ENCODE measurements at places on chromosomes 4 and X. TPM values are rescaled to one million over a fixed set of nuclear protein-coding genes. Genes with fewer than 3 reads are reported as not detected.

Gene APOO
- 27.1 TPM for total RNA-seq

Gene LRP2BP
- 0.65 TPM for total RNA-seq

Gene F8A2
- not detected for total RNA-seq

- no peaks in the 10 kb centered on the region for H3K4me1 ChIP-seq
- DNase-seq = no peak
- H3K36me3 ChIP-seq = no peaks in the 10 kb centered on the region
- H3K4me3 ChIP-seq = no peak overlapping the region
Measured at GRCh38 chr4:119682099-119682498, 53.5 kb upstream of the PDE5A start.

DNA sequence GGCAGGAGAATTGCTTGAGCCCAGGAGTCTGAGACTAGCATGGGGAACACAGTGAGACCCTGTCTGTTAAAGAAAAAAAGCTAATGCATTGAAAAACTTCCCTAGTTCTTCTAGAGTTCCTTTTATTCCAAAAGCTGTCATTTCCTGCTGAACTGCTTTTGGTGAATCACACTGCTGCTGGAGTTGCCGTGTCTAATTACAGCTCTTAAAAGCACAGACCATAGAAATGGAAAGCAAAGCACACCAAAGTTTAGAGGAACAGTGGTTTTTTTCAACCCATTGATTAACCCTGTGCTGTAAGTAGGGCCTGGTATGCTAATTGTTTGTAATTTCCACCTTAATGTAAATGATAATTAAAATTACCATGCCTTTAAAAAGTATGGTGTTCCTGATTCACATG lies 52.4 kb downstream of the SEPTIN11 start:
- DNase-seq = no peak
- peaks cover 11% of the 10 kb centered on the region for H3K36me3 ChIP-seq
- peaks cover 11% of the 10 kb centered on the region for H3K27me3 ChIP-seq
- no peak overlapping the region for H3K27ac ChIP-seq
- peaks cover 7% of the 10 kb centered on the region for H3K4me1 ChIP-seq
- no peak overlapping the region for H3K4me3 ChIP-seq

DNA sequence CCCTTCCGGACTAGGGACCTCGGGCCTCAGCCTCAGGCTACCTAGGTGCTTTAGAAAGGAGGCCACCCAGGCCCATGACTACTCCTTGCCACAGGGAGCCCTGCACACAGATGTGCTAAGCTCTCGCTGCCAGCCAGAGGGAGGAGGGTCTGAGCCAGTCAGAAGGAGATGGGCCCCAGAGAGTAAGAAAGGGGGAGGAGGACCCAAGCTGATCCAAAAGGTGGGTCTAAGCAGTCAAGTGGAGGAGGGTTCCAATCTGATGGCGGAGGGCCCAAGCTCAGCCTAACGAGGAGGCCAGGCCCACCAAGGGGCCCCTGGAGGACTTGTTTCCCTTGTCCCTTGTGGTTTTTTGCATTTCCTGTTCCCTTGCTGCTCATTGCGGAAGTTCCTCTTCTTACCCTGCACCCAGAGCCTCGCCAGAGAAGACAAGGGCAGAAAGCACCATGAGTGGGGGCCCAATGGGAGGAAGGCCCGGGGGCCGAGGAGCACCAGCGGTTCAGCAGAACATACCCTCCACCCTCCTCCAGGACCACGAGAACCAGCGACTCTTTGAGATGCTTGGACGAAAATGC lies at the start of gene WAS:
Gene WAS, plus strand, starts transcription at position 389 of the 572 bp plus-strand sequence. Its CDS starts 55 bp downstream, at position 444.
- H3K4me3 ChIP-seq = peak within 1 kb of the TSS; percentile 98
- peak within 1 kb of the TSS; percentile 98 for H3K27ac ChIP-seq
- no peaks in the 10 kb centered on the region for H3K27me3 ChIP-seq
- H3K4me1 ChIP-seq = peaks cover 43% of the 10 kb centered on the region
- peak; percentile 85 for DNase-seq

GRCh38 chr4:53563824-53564223 lies 27.5 kb downstream of the LNX1 start:
- H3K4me1 ChIP-seq = peaks cover 3% of the 10 kb centered on the region
- no peak overlapping the region for H3K4me3 ChIP-seq
- no peaks in the 10 kb centered on the region for H3K36me3 ChIP-seq
- no peak for DNase-seq
- no peaks in the 10 kb centered on the region for H3K27me3 ChIP-seq

GRCh38 chrX:109654516-109655109 lies 29.6 kb upstream of the KCNE5 start:
- H3K4me1 ChIP-seq = no peaks in the 10 kb centered on the region
- no peak overlapping the region for H3K27ac ChIP-seq
- no peak overlapping the region for H3K4me3 ChIP-seq

DNA sequence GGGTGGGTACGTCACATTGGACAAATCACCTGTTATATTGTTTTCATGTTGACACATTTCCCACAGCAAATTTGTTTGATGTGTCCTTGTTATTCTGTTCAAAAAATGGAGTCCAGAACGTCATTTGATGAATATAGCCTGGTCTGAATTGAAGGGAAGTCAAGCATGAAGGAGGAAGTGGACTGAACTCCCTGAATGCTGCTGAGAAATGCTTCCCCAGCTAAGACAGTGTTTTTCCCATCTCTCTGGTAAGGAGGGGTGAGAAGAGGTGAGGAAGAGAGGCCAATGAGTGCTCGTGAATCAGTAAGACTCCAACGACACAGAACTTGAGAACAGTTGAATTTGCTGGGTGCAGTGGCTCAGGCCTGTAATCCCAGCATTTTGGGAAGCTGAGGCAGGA lies 127.4 kb downstream of the RBM47 start:
- peak overlapping the region; percentile 48 for H3K27ac ChIP-seq
- DNase-seq = no peak
- no peaks in the 10 kb centered on the region for H3K27me3 ChIP-seq
- H3K36me3 ChIP-seq = peaks cover 1% of the 10 kb centered on the region

Measured in activated CD4-positive, alpha-beta T cell treated with anti-CD3 and anti-CD28 coated beads, Interleukin-2, amount 10 ng/mL, durations not matched to agents 24 days and 14 days (primary cell).